ENCODE measurements at places on chromosomes 4 and X.

GRCh38 chr4:77952457-77952856, 89.8 kb downstream of the MRPL1 start:
- DNase-seq, result no peak

GRCh38 chr4:2943364-2944090, 19.7 kb downstream of the NOP14 start:
- DNase-seq, result no peak

DNA sequence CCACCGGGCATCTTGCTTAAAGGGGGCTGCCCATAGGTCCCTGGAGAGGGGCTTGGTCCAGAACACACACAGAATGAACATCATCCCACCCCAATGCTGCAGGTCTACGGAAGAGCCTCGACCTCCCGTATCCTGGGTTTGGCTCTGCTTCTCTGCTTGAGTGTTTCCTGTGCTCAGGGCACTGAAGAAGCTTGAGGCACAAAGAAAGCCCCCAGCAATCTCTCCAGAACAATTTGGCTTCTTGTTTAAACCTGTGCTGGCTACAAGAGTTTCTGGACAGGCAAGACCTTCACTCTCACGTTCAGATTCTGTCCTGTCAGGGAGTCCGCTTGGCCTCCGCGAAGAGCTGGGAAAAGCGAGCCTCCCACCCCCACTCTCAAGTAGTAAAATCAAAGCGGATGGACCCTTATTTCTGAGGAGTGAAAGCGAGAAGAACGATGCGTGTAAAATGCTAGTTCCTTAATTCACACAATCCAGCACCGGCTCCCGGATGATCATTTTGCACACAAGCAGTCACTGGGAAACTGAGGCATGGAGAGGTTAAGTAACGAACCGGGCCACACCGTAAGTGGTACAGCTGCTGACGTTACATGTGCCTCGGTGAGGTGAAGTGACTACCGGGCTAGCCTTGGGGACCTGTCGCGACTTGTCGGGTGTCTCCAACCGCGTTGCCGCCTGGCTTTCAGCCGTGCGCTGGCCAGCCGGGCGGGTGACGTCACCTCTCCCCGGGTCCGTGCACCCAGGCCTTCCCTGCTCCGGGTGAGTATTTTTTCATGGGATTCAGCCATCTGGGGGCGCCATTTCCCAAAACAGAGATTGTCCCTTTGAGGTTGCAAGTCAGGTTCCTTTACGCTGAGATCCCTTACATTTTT, 3.1 kb upstream of the SFRP2 start:
- DNase-seq, result no peak

DNA sequence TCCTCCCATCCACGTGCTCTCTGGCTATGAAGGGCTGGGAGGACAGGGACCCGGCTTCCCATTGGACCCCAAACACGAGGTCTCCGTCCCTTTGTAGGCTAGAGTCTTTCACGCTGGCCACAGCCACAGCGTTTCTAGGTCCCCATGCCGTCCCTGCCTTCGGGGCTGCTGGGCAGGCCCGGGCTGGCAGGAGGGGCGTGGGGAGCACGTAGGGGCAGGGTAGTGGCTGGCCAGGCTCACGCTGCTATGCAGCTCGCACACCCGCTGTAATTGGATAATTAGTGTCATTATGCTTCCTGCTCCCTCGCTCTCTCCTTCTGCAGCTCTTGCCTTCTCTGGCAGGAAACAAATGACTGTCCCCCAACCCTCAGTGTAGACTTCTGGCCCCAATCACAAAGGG, 9.8 kb downstream of the ATP2B3 start:
- no peak for DNase-seq

GRCh38 chrX:790783-791360, 160.3 kb downstream of the SHOX start:
- DNase-seq, result no peak

- no peak for DNase-seq
These were observed 16.0 kb downstream of the CTBP1 start for GRCh38 chr4:1232661-1233621.

DNA sequence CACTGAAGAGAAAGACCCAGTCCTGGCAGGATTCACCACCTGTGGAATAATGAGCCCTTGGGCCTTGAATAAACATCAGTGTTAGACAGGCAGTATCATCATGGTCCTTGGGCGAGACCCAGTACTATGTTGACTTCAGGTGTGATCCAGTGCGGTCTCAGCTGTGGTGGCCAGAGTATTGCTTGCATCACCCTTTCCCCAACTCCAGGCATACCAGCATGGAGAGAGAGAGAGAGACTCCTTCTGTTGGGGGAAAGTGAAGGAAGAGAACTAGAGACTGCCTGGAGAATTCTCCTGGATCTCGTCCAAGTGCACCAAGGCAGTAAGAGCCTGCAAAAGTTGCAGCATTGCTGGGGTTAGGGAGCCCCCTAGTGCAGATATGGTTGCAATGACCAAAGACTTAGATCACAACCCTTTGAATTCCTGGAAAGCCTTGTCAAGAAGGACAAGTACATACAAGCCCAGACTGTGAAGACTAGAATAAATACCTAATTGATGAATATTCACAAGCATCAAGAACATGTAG, 61.1 kb upstream of the VAMP7 start:
- peak; percentile 12 for DNase-seq

GRCh38 chr4:5300283-5300682, 249.0 kb downstream of the STK32B start:
- no peak for DNase-seq

GRCh38 chrX:29530501-29530900, 684.9 kb upstream of the MAGEB2 start:
- no peak for DNase-seq

DNA sequence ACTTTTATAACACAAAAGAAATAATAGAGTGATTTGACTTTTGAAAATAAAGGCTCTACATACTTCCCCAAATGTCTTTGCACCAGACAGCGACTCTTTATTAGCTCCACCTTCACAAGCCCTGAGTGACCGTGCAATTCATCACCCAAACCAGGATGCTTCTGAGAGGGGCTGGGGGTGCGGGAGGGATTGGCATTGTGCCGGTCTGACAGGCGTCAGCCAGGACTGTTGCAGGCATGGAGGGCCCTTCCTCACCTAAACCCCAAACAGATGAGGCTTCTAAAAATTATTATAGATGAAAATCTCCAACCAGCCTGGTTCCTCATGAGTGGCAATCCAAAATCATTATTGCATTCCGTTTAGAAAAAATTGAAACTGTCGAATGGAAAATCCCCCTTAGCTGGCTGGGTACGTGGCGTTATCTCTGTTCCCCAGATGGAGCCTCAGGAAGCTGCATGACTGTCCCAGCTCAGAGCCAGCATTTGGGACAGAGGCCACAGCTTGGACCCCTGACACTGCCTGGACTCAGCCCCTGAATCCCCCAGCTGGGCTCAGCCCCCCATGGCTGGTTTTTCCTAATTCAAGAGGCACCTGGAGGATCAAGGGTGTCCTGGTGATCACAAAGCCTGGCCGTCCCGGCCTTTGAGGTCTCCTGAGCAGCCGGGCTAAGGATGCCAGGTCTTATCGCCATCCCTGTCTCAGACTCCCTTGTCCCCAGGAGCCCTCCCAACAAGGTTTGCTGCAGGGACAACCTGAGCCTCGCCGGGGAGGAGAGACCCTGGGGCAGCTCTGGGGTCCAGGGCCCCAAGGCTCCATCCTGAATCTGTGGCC, 60.4 kb downstream of the SORCS2 start:
- no peak for DNase-seq

DNA sequence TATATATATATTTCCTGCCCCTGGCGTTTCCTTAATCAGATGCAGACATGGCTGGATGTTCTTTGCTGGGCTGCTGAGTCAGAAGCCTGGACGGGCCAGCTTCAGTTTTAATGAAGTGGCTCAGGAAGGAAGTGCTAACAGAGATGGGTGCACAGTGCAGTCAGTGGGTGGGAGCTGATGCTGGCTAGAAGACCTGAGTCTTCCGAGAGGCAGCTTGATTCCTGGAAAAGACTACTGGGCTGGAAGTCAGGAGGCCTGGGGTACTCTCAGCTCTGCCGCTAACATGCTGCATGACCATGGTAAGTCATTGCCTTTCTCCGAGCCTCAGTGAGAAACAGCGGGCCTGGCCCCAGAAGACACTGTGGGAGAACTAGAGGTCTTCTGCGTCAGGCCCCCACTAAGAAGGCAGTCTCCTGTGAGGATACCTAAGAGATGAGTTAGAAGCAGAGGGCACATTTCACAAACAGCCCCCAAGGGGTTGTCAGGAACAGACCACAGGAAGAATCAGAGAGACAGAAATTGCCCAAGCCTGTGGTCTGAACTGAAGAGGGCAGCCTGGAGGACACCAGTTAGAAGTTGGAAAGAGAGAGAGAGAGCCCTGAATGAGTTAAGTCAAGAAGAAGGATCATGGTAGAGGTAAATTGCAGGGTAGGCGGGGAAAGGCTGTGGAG, 8.3 kb upstream of the CD40LG start:
- DNase-seq, result no peak

DNA sequence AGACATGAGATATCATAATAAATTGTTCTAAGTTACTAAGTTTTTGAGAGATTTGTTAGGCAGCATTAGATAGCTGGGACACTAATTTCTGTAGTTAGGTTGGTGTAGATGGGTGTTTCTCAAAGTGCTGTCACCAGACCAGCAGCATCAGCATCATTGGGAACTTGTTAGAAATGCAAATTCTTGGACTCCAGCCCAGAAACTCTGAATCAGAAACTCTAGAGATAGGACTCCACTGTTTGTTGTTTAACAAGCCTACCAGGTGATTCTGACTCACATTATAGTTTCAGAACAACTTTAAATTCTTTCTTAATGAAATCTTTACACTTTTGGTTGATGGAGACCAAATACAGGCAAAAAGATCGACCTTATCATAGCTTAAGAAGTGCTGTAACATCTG, 173.7 kb downstream of the PABPC4L start:
- no peak for DNase-seq

DNA sequence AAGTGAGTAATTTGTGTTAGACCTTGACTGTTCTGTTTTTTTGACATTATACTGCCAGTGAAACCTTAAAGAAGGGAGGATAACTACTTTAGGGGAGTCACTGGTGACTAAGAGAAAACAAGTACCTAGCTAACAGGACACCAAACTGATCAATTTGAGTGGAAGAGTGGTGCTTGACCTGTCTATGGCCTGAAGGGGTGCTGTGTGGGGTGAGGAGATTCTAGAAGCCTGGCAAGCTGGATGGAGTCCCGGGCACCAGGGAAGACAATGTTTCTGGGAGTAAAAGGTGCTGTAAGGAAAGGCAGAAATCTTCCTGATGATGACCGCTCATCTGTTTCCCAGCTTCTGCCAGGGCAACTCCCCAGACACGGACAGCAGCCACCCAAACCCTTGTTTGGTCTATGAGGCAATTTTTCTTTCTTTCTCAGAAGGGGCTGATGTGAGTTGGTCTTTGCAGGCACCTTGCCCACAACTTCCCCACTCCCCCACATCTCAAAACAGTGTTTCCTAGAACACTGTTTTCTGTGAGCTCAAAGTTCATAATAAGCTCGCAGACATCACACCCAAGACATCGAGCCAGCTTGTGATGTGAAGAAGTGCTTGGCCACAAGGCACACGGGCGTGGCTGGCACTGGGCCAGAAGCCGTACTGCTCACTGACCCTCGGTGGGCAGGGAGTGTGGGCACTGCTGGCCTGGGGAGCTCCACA, 4.6 kb downstream of the TXK start:
- peak; percentile 19 for DNase-seq

- no peak for DNase-seq
These were observed 123.8 kb upstream of the FAM9C start for GRCh38 chrX:13168269-13168668.

DNA sequence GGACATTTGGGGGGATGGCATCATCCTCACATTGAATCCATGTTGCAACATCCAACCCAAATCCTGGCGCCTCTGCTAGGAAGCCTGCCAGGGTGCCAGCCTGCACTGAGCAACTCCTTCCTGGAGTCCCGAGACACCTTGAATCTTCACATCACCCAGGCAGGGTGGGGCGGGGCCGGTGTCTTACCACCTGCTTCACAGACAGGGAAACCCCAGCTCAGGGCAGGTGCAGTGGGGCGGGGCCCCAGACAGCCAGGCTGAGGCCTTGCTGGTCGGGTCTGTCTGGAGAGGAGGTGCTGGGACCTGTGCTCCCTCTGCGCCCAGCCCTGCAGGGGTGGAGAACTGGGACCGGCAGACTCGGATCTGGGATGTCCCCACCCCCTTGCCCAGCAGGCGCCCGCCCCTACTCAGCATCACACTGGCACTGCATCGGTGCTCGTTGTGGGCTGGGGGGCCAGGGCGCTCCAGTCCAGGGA, 31.5 kb upstream of the HTRA3 start:
- DNase-seq, result no peak

DNA sequence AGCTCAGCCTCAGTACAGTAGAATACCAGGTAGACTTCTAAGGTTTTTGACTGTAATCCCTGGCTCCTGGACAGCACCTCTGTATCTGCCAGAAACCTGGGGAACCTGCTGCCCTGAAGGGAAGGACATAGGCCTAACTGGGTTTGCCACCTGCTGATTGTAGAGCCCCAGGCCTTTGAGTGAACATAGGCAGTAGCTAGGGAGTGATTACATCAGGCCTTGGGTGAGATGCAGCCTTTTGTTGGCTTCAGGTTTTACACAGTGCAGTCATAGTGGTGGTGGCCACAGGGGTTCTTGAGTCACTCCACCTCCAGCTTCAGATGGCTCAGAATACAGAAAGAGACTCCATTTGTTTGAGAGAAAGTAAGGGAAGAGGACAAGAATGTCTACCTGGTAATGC, 19.3 kb downstream of the IQCM start:
- DNase-seq, result no peak

- no peak for DNase-seq
These were observed at the start of gene GABRQ for GRCh38 chrX:152637649-152638442. GABRQ (plus strand) TSS chrX:152637895; CDS start chrX:152638203, 308 bp downstream.

DNA sequence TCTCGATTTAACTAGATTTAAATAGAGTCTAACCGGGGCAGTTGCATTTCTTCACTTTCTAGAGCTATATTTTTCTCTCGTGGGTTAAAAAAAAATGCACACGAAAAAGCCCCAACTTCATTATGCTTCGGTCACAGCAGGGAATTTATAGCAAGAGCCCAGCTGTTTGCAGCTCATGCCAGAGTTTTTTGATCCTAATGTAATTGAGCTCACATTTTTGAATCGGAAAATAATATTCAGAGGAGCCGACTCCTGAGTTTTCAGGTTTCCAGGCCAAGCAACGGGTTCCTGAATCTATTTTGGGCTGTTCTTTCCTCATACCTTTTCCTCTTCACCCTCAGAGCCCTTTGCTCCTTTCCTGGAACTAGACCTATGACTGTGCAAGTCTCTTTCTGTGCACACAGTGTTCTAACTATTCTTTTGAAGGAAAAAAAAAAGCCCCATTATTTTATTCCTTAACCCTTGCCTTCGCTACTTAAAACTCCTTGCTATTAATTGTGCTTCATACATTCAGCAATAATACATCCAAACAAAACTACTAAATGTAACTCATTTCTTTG, 27.5 kb upstream of the ESX1 start:
- no peak for DNase-seq

DNA sequence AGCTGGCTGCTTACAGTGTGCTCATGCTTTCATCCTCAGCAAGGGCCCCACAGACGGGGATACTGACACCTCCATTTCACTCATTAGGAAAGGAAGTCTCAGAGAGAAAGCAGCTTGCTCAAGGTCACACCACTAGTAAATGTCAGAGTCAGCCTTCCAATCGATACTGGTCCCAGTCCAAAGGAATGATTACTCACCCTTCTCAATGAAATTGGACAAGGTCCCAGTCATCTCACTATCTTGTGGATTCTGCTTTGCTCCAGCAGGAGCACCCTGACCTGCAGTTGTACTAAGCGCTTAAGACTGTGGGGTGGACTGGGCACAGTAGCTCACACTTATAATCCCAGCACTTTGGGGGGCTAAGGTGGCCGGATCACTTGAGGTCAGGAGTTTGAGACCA, 132.2 kb upstream of the SLC34A2 start:
- DNase-seq, result no peak

- no peak for DNase-seq
These were observed 84.6 kb upstream of the GUCY1A1 start for GRCh38 chr4:155582041-155582440.
